ENCODE measurements at places on chromosomes 13 and 19. TPM values are rescaled to one million over a fixed set of nuclear protein-coding genes. Genes with fewer than 3 reads are reported as not detected.

- no peak for DNase-seq
Observed at GRCh38 chr13:28607187-28607955, 51.6 kb upstream of the POMP start.

GRCh38 chr13:107447591-107447990 is 767.7 kb downstream of the LIG4 start:
- DNase-seq, result no peak

The DACH1 gene
- total RNA-seq, result 9.6 TPM

The ICAM4 gene
- 12.6 TPM for total RNA-seq

The FXYD1 gene
- total RNA-seq, result 3.8 TPM
